ENCODE measurements at places on chromosomes 4 and X. TPM values are rescaled to one million over a fixed set of nuclear protein-coding genes. Genes with fewer than 3 reads are reported as not detected.

- DNase-seq, result no peak
Measured at GRCh38 chrX:117305168-117305766, 811.3 kb downstream of the KLHL13 start.

DNA sequence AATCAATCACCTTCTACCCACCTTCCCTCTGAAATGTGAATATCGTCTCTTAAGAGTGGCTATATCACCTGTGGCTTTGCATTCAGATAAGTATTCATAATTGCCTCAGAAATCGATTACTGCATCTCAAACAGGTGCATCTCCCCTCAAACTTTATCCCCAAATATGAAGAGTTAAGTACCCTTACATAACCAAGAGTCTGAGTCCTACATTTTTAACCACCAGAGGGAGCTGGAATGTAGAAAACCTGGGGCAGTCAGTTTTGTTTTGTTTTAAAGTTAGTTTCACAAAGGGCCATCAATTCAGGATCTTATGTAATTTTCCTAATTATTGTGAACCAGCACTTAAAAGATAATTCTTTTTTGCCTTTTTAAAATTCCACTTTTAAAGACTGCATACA is 5.7 kb downstream of the TCEANC start:
- DNase-seq, result no peak

GRCh38 chrX:139844163-139844562 is 88.7 kb downstream of the ATP11C start:
- no peak for DNase-seq

DNA sequence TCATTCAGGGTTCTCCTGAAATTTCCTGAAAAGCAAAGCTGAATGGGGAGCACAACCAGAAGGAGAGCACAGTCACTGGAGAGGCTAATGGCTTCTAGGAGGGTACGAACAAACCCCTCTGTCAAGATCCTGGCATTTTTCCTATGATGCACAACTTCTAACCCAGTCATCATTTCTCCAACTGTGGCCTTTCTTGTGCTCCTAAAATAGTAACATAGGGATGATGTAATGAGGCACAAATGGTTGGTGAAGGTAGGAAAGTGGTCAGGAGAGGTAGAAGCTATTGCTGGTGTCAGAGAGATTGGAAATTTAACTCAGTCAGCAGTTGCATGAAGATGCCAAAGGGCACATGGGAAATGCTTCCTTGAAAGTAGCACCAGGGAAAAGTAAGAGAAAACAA is 52.7 kb downstream of the SLC10A7 start:
- DNase-seq, result no peak

Gene APLN
- total RNA-seq, result 0.28 TPM

Gene CFAP47
- not detected for total RNA-seq

Gene RNF175
- not detected for total RNA-seq

Gene MAGEC2
- total RNA-seq, result not detected
